NAMALWA (cell line): ENCODE measurements at places on chromosomes 6 and 20.

DNA sequence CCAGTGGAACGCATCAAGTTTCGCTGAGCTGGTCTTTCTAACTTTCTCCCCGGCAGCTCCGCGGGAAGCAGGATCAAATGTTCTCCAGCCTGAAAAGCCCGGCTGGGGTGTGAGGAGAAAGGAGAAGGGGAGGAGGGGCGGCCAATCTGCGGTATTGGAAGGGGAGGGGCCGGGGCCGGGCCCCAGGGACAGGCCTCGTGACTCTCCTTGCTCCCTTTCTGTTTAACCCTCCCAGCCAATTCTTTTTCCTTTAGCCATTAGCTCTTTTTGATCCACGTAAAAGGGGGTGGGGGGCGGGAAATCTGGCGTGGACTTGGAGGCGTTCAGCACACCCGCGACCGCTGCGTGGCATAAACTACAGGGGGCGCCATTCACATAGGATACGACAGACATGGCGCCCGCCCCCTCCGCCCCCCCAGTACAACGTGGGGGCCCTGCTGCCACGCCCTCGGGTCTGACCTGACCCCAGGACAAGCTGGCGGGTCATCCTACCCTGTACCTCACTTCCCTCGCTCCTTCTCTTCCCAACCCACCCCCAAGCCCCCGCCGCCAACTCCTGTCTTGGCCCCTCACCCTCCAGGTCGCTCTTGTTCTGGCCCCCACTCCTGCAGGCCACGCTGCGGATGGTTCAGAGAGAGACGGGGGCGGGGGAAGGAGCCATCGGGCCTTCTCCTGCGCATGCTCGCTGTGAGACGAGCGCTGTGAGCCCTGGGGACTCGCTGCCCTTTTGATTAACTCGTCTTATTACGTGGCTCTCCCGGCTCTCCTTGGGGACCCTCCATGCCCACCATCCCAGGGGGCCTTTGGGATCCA is 7.8 kb upstream of the MDGA1 start:
- DNase-seq = no peak

- no peak for DNase-seq
These were observed 75.5 kb upstream of the SCP2D1 start for GRCh38 chr20:18738055-18738454.

DNA sequence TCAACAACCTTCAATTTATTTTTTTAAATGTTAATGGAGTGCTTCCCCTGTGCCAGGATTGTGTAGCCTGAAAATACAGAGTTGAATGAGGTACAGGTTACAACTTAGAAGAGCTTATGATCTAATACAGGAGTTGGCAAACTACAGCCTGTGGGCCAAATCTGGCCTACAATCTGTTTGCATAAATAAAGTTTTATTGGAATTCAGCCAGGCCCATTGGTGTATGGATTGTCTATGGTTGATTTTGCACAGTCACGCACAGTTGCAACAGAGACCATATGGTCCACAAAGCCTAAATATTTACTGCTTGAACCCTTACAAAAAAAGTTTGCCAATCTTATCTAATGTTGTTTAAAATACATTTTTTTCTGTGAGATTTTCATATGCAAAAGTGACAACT is 177.3 kb upstream of the CCN2 start:
- no peak for DNase-seq

GRCh38 chr20:14556206-14556605 is 218.8 kb upstream of the FLRT3 start:
- DNase-seq = no peak

DNA sequence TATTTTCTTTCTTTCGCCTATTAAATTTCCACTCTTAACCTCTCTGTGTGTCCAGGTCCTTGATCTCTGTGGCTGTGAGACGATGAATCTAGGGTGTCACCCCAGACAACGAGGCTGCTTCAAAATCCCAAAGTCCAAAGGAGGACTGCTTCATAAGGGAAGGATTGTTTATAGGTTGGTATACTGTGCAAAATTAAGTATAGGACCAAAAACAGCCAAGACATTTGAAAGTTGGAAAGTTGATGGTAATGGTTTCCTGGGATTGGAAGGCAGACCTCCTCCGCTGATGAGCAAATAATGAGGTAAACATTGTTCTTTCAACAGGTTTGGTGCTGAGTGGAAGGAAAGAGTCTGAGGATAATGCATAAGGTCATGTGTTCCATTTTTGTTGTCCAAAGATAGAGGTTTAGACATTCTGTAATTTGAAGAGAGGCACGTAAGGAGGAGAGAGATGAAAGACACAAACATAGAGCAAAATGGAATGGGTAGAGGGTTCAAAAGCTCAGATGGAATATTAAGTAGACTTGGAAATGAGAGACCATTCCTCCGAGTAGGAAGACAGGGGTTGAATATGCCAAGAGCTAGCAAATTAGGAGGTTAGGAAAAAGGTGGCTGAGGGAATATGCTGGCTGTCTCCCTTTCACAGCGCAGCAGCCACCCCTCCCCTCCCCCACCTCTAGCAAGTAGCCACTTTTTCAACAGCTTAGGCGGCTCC is 24.8 kb downstream of the ZNF311 start:
- peak; percentile 19 for DNase-seq

- no peak for DNase-seq
These were observed 754.5 kb downstream of the C6orf118 start for GRCh38 chr6:164554700-164555476.

GRCh38 chr20:22807045-22807444 is 222.7 kb upstream of the FOXA2 start:
- DNase-seq = no peak

DNA sequence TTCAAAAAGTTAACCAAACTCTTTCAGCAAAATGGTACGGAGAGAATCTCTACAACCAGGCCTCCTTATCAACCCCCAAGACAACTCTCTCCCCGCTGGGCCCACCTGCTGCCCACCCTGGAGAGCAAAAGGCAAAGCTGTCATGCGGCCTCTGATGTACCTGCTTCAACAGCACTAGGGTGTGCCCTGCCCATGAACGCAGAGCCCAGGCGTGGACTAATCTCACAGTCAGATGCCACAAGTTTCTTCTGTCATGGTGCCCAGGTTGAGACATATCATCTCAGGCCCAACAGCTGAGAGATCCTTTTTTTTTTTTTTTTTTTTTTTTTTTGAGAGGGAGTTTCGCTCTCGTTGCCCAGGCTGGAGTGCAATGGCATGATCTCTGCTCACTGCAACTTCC is 26.3 kb downstream of the SLC2A4RG start:
- DNase-seq = no peak

GRCh38 chr6:161908872-161909271 is 635.0 kb upstream of the AGPAT4 start:
- no peak for DNase-seq

DNA sequence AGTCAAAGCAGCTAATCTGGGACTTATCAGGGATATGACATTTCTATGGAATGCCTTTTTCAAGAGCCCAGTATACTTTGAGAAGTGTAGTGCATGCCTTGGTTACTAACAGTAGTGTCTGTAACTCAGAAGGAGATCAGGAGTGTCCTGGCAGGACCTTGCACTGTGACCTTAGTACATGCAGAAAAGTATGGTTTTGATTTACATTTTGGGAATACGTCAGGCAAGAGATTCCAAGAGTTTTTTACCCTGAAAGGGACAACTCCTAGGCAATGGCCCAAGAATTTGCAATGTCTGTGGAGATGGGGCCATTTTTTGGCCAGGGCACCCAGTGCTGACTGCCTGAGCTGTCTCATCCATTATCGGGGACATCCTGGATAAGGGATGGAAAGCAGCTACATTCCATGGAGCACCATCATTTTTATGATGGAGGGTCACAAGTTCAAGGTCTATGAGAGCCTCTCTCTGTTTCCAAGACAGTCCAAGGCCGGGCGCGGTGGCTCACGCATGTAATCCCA is 80.2 kb downstream of the FAM50B start:
- no peak for DNase-seq

DNA sequence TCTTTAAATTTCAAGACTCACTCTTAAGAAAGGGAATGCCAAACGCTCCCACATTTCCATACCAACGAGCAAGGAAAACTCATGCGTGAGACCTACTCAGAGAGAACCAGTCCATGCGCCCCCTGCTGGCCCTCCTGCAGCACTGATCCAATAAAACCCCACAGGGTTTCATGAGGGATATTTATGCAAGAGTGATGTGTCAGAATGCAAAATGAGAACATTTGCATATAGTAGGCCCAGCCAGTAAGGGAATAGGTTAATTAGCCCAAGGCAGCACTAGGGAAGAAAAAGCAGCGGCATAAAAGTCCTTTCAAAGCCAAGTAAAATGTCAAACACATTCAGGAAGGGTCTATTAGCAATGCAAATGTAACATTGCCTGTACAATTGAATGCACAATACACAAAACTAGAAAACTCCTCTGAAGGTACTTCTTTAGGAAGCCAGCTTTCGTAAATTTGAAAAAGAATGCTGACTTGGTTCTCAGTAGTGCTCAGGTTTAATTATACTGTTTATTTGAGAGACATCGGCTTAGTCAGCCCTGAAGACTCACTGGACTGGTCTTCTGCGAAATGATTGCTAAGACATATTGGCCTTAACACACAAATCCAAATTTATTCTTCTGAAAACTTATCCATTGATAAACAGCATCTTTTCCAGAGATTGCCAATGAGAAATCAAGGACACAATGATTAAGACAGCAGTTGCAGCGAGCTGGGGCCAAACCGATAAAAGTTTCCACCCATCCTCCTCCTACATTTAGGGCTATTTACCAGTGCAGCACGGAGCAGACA is 93.2 kb downstream of the GMPR start:
- DNase-seq = peak; percentile 88

- DNase-seq = peak; percentile 43
These were observed 130.6 kb upstream of the C6orf118 start for GRCh38 chr6:165439928-165440554.

DNA sequence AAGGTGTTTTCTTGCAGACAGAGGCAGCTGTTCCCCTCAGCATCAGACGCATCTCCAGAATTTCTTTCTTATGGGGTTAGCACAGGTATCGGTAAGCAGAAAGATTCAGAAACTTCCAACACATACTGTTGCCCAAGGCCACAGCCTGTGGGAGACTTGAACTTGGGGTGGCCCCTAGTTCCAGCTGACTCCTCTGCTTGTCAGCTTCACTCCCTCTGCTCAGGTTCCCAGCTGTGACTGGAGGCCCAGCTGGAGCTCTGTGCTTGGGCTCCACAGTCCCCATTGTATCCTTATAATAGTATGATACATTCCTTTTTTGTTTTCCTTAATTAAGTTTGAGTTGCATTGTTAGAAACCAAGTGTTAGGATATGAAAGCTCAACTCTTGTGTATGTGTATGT is 26.2 kb upstream of the BTN3A2 start:
- no peak for DNase-seq

DNA sequence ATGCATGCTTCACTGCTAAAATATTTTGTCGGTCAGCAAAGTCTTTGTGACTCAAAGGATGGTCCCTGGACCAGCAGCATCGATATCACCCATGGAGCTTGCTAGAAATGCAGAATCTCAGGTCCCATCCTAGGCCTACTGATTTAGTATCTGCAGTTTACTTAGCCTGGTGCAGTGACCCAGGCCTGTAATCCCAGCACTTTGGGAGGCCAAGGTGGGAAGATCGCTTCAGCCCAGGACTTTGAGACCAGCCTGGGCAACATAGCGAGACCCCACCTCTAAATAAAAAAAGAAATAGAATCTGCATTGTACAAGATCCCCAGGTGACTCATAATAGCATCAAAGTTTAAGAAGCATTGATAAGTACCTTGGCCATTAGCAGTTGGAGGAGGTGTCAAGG is 248.7 kb downstream of the CD83 start:
- no peak for DNase-seq

- DNase-seq = peak; percentile 73
These were observed 111.2 kb downstream of the SCML4 start for GRCh38 chr6:107712665-107713551.

GRCh38 chr6:155079985-155080452 is 84.9 kb downstream of the TIAM2 start:
- no peak for DNase-seq

GRCh38 chr6:33116841-33117711 is 41.3 kb downstream of the HLA-DPB1 start:
- no peak for DNase-seq

DNA sequence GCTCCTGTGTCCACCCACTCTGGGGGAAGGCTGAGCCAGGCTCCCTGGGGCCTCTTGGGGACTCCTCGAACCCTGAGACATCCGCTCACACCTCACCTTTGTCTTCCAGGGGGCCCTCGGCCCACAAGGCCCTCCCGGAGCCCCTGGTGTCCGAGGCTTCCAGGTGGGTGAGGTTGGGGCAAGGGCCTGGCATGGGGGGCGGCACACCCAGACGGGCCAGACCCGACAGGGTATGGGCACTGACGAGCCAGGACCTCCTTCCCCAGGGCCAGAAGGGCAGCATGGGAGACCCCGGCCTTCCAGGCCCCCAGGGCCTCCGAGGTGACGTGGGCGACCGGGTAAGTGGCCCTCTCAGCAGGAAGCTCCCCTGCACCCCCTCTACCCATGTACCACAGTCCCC is 13.4 kb downstream of the COL9A3 start:
- DNase-seq = no peak

DNA sequence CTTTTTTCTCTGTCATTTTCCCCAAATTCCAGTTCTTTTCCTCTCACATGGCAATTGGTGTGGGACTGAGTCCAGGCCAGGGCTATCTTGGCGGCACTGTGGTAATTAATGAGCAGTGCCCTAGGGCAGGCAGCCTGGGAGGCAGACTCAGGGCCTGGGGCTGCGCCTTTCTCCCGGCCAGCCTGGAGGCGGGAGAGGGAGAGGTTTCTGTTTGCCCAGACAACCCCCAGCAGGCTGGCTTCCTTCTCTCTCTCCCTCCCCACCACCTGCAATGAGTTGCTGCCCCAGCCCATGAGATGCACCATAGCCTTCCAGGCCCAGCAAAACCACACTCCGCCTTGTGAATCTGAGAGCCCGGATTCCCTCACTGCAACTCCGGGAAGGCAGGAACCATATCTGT is 15.1 kb upstream of the CCDC167 start:
- DNase-seq = no peak

- DNase-seq = no peak
These were observed 32.8 kb downstream of the RAB22A start for GRCh38 chr20:58342104-58342945.

DNA sequence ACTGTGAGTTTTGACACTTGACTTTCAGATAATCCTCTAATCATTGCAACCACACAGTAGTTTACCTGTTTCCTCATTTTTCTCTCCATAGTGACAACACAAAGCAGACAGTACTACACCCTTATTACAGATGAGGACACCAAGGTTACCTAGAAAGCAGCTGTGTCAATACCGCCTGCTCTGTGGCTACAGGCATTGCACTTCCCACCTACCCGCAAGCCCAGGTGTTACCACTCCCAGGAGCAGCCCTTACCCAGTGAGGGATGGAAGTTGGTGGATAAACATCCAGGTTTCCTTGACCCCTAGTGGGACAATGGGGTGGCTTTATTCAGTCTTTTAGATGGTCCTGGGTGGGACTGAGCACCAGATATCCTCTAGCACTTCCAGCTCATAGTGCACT is 503.6 kb downstream of the PTPRT start:
- DNase-seq = no peak
